Right hindlimb (tissue), 1 donor: ENCODE measurements at places on chromosomes 7 and 10.

GRCh38 chr7:100465702-100466311 lies 1.7 kb upstream of the SPACDR start:
- peak; percentile 88 for DNase-seq

- DNase-seq: no peak
Observed at GRCh38 chr10:77984986-77985385, 44.3 kb downstream of the POLR3A start.

GRCh38 chr10:73806176-73806950 lies 5.0 kb downstream of the NDST2 start:
- no peak for DNase-seq

DNA sequence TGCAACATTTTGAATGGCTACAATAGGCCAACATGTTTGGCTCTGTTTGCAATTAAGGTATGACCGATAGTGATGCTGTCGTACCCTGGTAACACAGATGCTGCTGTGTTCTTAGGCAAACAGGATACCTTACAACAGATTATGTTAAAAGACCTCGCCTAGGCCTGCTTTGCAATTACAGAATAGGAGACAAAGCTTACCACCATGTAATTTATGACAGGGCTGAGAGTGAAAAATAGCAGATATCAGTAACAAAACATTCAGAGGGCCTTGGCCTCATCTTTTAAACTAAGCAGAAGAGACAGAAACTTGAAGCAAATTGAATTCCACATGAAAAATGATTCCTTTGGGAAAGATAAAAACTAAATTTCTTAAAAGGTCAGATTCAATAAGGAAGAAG lies 29.4 kb upstream of the ABLIM1 start:
- DNase-seq: no peak

DNA sequence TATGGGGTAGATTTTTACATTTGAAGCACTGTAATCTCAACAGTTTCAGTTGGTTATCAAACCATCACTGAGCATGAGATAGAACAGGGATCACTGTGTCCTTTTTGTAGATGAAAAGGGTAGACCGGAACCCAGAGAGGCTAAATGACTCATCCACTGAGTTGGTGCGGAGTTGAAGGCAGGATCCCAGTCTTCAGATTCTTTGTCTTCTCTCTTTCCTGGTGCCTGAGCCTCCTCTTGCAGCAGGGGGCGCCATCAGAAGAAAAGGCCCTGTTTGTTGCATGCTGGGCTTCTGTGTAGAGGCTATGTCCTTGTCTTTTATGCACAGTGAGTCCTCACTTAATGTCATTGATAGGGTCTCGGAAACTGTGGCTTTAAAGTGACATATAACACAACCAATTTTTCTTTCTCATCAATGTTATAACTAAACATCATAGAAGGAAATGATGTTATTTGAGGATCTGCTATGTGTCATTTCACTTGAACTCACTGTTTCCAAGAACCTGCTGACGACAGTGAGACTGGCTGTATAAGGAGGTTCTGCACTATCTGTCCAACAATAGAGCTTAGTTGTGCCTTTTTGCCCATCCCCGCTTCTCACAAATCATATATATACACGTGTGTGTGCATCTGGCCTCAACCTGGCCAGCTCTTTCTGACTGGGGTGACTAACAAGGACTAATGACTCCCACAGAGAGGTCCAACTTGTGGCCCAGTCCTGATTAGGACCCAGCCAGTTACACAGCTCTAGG lies 14.3 kb downstream of the ZNF282 start:
- DNase-seq: no peak

DNA sequence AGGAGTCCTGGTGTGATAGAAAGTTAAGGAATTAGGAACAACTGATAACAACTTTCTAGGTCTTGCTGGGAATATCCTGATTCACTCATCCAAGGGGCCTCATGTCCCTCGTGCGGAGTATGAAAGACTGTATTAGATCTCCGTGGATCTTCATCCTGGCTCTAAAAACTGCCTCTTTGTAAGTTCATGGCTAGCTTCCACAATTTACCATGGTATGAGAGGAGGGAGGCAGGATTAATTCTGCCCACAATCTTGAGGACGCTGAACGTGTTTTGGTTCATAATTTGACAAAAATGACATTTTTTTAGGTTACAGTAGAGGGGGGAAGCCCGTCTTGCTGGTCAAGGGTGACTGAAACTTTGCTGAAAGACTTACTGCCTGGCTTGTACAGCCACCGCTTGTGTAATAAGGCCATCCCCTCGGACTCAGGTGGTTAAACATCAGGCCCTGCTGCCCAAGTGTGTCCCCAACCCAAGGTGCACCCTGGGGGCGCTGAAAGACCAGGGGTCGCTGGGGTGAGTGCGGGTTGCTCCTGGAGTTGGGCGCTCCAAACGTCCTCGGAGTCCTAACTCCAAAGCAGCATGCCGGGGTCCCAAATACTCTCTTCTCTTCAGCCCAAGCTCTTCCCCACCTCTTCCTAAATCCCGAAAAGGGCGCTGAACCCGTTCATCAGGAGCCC lies 733 bp downstream of the HIBADH start:
- no peak for DNase-seq

DNA sequence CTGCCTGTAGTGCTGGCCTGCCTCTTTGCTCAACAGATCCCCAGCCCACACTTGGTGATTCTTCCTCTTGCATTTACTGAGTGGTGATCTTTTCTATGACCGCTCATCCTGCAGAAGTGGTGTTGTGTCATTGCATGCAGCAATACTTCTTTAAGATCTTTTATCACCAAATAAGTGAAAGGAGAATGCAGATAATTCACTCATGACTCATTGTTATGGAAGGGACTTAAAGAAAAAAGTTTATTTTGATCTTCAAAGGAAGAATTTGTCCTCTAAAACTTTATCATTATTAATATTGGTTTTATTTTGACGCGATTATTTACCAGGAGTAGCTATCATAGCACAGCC lies 489.1 kb upstream of the CELF2 start:
- no peak for DNase-seq
